Bone marrow (tissue), 2 donors: ENCODE measurements at places on chromosomes 16 and 17.

GRCh38 chr17:77884967-77885641, 73.4 kb upstream of the TNRC6C start:
- no peak for DNase-seq

DNA sequence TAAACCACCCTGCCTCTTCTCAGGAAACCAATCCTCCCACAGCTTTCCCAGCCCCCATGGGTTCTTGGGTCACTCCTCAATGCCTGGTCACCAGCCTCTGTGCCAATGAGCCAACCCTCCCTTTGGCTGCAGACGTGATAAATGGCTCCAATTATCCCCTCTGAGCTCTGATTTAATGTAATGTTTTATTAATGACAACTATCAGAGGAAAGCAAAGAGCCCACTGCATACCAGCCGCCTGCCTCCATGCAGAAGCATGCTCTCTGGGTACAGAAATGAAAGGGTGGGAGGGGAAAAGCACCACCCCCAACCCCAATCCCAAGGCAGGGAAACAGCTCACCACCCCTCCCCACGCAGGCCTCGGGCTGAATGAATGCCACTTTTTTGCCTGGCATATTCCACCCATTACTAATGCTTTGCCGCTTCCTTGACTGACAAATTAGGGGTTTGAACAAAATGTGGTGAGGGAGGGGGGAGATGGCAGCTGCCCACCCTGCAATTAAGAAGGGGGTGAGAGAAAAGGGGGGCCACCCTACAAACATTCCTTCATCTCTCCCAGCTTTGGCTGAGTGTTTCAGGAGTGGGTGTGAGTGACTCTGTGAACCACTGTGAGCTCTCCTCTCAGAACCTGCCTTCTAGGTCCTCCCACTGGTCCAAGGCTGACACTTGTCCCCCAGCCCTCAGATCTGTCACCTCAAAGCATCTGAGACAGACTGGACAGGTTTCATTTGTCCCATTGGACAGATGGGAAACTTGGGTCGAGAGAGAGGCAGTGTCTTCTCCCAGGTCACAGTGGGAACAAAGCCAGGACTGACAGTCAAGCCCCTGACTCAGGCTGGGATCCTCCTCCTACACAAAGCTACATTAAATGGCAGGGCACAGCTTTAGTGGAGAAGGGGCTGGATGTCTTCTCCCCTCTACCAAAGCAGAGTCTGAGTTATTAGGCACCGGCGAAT, 161.5 kb downstream of the TMEM132E start:
- DNase-seq, result no peak

DNA sequence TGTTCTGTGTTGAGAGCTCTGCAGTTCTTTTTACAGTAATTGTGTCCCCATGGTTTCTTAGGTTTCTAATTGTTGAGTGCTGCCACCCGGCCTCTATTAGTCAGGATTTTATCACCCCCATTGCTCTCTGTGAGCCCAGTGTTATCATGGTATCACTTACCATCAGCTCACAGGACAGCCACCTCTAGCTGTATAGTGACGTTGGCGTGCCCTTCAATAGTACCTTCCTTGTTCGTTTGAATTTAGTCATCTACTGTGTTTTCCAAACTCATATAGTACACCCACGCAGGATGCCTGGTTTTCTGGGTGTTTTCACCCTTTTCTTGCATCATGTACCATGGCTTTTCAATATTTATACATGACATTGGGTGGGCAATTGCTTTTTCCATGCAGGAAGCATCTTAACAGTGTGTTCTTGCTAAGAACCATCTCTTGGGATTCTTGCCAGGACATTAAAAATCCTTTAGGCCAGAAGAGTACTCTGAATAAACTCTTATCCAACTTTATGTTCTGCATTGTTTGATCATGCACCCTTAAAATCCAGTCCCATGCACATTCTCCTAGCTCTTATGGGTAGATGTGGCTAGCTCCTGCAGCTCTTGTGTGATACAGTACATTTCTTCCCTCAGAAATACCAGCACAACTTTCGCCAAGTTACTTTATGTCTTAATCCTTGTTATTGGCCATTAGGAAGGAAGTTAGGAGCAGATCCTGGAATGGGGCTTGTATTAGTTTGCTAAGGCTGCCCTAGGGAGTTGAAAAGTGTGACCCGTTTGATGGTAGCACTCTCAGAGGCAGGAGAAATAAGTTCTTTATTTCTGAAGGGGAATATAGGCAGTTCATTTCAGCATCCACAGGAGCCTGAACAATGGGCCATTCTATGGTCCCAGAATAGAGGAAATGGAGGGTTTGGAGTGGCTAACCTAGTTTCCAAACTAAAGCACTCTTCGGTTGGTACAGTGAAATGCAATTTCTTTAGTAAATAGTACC, 11.3 kb upstream of the ABCA10 start:
- no peak for DNase-seq

DNA sequence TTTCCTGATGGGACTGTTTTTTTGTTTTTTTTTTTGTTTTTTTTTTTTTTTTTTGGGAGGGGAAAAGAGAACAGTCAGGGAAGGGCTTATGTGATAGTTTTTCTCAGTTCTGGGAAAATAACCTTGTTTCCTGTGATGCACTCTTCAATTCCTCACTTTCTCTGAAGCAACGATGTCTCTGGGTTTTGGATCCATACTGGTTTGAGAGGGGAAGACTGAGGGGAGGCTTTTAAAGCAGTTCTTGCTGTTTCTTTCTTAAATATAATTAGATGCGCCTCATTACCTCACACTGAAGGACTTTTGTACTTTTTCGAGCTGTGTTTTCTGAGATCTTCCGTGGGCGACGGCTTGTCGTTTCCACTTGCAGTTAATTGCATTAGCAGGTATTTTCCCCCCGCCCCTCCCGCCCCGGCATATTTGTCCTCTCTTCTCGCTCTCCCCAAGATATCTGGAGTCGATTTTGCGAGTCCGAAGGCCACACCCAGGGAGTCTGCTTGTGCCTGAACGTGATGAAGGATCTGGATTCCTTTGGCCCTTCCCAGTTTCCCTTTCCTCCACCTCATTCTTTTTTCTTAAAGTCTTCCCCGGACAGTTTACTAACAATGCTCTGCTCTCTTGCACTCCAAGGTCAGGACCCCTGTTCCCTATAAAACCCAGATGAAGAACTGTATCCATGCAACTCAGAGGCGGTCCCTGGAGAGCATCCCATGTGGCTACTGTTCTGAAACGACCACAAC, 125.2 kb upstream of the ZFHX3 start:
- no peak for DNase-seq

DNA sequence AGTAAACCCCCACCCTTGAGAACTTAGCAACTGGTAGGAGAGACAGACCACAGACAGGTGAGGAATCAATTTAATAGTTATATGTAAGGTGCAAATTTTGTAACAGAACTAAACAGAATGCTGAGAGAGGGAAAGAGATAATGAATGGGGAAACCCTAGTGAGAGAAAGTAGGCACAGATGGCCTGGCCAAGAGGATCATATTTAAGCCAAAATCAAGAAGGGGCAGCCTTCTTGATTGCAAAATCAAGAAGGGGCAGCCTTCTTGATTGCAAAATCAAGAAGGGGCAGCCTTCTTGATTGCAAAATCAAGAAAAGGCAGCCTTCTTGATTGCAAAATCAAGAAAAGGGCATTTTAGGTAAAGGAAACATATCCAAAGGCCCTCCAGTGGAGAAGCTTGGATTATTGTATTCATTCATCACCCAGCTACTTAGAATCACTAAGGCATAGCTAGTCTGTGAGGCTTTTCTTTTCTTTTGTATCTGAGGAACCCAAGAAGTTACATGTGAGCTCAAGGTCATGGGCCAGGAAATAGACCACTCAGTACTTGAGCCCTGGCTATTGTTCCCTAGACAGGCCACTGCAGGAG, 190.6 kb downstream of the CYLD start:
- DNase-seq, result no peak
